ENCODE measurements at places on chromosomes 7 and 10. TPM values are rescaled to one million over a fixed set of nuclear protein-coding genes. Genes with fewer than 3 reads are reported as not detected.

DNA sequence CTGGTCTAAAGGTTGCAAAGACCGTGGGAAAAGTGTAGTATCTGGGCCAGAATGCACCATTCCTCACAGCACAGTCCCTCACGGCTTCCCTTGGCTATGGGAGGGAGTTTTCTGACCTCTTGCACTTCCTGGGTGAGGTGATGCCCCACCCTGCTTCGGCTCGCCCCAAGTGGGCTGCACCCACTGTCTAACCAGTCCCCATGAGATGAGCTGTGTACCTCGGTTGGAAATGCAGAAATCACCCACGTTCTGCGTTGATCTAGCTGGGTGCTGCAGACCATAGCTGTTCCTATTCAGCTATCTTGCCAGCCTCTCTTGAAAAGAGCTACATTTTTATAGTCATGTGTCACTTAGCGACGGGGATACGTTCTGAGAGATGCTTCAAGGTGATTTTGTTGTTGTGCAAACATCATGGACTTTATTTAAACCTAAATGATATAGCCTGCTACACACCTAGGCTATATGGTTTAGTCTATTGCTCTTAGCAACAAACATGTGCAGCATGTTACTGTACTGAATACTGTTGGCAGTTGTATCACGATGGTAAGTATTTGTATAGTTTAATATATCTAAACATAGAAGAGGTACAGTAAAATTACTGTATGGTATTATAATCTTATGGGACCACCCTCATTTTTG is 120.0 kb downstream of the PPP1R9A start:
- no peak overlapping the region for H3K4me3 ChIP-seq
- H3K27ac ChIP-seq, result no peak overlapping the region
- DNase-seq, result no peak
- H3K4me1 ChIP-seq, result no peaks in the 10 kb centered on the region

GRCh38 chr10:131259535-131259934 is 52.0 kb downstream of the TCERG1L start:
- no peaks in the 10 kb centered on the region for H3K27me3 ChIP-seq
- H3K27ac ChIP-seq, result no peak overlapping the region
- DNase-seq, result no peak

Gene MRC1
- not detected for polyA plus RNA-seq

Gene UPK3BL1
- 26.5 TPM for polyA plus RNA-seq

Data from naive thymus-derived CD4-positive, alpha-beta T cell (primary cell).